ENCODE measurements at places on chromosomes 2 and 18.

- DNase-seq: no peak
Measured at GRCh38 chr2:3597567-3597966, 2.7 kb downstream of the COLEC11 start.

GRCh38 chr2:67948506-67948905 lies 114.3 kb downstream of the C1D start:
- DNase-seq: no peak

GRCh38 chr2:69693059-69693774 lies 48.7 kb upstream of the ANXA4 start:
- DNase-seq: peak; percentile 57

- DNase-seq: no peak
Measured at GRCh38 chr2:107553539-107553938, 273.2 kb upstream of the RGPD4 start.

GRCh38 chr2:188787021-188787657 lies 187.0 kb upstream of the COL3A1 start:
- DNase-seq: no peak

GRCh38 chr2:8103085-8103708 lies 578.7 kb upstream of the ID2 start:
- DNase-seq: no peak

- no peak for DNase-seq
Measured at GRCh38 chr2:231069379-231070054, 12.8 kb downstream of the PSMD1 start.

DNA sequence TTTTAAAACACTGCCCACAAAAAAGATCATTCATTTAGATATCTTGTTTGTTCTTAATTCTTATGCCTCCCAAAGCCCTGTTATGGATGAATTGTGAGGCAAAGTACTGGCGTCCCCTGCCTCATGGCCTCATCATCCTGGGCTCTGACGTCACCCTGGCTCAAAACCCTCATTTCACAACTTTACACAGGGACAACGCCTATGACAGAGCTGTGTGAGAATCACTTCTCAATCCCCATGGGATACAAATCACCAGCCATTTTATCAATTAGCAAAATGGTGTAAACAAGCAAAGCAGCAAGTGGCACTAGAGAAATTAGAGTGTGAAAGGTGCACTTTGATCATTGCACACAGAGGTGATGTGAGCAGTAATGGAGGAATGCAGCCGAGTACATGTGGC lies 16.6 kb downstream of the FHOD3 start:
- DNase-seq: no peak

DNA sequence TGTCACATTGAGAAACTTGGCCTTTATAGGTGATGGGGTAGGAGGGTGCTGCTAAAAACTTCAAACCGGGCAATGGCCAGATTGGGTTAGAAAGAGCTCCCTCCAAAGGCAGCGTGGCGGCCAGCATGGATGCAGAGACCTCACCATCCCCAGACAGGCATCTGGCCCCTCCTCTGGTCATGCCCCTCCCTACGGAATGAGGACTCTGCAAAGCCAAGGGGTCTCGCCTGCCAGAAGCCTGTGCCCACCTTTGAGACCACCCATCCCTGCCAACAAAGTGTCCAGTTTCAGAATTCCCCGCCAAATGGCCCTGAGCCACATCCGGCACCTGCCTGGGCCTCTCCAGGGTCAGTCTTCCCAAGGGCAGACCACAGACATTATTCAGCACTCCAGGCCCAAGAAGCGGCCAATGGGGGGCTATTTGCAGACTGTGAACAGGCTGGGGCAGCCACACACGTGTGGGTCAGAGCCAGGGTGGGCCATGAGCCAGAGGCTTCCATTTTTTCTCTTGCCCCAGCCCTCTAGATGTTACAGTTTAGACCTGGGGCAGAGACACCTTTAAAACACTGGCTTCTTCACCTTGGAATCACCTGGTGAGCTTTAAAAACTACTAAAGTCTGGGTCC lies 4.2 kb upstream of the ATP6V1B1 start:
- DNase-seq: no peak

GRCh38 chr2:33321876-33322483 lies 154.5 kb upstream of the RASGRP3 start:
- DNase-seq: no peak

DNA sequence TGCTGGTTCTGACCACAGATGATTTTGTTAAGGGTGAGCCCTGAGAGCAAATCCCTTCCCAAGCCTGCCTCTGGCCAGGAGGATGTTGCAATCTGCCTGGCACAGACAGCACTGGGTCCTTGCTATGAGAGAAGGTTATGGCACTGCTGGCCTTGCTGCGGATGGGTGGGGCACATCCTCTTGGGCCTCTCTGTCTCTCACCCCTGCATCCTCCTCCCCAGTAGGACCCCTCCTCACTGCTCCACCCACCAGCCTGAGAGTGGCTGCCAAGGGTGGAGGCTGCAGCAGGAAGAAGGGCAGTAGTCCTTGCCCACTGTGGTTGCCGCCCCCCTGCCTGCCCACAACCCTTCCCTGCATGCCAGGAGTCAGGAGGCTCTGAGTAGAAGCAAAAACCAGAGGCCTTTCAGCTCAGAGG lies 180.9 kb downstream of the ZBTB7C start:
- no peak for DNase-seq
